ENCODE measurements at places on chromosomes 6 and 20.

DNA sequence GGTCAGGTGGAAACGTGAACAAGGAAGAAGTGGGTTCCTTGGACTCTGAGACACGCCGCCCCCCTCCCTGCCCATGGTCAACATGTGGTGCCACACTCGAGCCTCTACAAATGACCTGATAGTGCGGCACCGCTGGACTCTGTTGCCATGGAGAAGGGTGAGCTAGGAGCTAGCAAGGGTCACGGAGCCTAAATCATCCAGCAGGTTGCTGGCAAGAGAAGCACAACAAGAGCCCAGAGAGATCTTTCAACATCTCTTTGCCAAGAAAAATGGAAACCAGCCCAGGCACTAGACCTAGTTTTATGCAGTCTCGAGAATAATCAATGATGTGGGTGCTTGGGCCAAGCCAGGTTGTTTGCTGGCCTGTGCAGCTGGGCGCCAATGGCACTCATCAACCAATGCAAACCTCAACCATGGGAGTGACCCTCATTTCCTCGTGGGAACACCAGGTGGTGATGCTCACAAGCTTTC lies 69.5 kb downstream of the NOL4L start:
- H3K36me3 ChIP-seq: peaks cover 30% of the 10 kb centered on the region
- no peaks in the 10 kb centered on the region for H3K27me3 ChIP-seq
- H3K4me1 ChIP-seq: peaks cover 51% of the 10 kb centered on the region
- DNase-seq: no peak
- no peak overlapping the region for H3K4me3 ChIP-seq

DNA sequence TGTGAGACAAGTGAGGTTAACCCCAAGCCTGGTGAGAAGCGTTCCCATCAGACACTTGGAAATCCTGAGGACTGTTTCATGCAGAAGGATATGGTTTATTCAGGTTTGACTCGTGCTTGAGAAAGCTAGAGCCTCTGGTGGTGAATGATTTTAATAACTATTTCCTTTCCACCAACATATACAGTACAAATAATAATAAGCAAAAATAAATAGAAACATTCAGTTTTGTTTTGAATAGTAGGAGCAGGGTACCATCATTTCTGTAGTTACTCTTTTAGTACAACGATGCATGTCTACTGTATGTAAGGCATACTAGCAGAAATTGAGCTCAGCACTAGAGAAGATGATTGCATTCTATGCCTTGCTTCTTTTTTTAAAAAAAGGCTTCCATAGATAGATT lies 33.5 kb downstream of the PLG start:
- no peak overlapping the region for H3K27ac ChIP-seq
- no peak for DNase-seq
- no peaks in the 10 kb centered on the region for H3K36me3 ChIP-seq
- no peaks in the 10 kb centered on the region for H3K4me1 ChIP-seq
- no peaks in the 10 kb centered on the region for H3K27me3 ChIP-seq

GRCh38 chr20:48864254-48864653 lies 36.5 kb upstream of the PREX1 start:
- H3K27ac ChIP-seq: no peak overlapping the region
- H3K4me3 ChIP-seq: no peak overlapping the region
- DNase-seq: no peak
- no peaks in the 10 kb centered on the region for H3K36me3 ChIP-seq

DNA sequence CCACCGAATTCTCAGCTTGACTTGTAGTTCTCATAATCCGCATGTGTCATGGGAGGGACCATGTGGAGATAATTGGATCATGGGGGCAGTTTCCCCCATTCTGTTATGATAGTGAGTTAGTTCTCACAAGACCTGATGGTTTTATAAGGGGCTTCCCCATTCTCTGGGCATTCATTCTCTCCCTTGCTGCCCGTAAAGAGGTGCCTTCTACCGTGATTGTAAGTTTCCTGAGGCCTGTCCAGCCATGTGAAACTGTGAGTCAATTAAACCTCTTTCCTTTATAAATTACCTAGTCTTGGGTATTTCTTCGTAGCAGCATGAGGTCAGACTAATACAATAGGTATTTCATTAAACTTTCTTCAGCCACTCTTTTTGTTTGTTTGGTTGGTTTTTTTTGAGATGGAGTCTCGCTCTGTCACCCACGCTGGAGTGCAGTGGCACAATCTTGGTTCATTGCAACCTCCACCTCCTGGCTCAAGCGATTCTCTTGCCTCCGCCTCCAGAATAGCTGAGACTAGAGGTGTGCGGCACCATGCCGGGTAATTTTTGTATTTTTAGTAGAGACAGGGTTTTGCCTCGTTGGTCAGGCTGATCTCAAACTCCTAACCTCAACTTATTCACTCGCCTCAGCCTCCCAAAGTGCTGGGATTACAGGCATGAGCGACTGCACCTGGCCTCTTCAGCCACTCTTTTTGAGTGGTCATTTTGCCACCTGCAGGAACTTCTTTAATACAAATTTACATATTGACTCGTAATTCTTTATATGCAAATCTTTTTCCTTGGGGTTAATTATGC lies 36.3 kb downstream of the GSTA2 start:
- H3K4me1 ChIP-seq: no peaks in the 10 kb centered on the region
- no peak for DNase-seq
- H3K27ac ChIP-seq: no peak overlapping the region
- H3K4me3 ChIP-seq: no peak overlapping the region

DNA sequence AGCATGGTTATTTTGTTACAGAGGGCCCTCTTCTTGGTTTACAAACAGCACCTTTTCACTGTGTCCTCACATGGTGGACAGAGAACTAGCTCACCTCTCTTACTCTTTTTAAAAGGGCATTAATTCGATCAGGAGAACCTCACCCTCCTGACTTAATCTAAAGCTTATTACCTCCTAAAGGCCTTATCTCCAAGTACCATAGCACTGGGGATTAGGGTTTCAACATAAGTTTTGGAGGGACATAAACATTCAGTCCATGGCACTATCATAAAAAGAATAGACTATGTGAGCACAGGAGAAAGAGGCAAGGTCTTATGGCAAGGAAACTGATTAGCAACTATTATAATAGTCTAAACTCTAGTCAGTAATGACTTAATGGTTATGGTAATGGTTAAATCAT lies 736.2 kb upstream of the ADGRB3 start:
- H3K27me3 ChIP-seq: no peaks in the 10 kb centered on the region
- H3K4me1 ChIP-seq: no peaks in the 10 kb centered on the region
- DNase-seq: no peak
- no peak overlapping the region for H3K4me3 ChIP-seq
- H3K36me3 ChIP-seq: no peaks in the 10 kb centered on the region
- H3K27ac ChIP-seq: no peak overlapping the region

DNA sequence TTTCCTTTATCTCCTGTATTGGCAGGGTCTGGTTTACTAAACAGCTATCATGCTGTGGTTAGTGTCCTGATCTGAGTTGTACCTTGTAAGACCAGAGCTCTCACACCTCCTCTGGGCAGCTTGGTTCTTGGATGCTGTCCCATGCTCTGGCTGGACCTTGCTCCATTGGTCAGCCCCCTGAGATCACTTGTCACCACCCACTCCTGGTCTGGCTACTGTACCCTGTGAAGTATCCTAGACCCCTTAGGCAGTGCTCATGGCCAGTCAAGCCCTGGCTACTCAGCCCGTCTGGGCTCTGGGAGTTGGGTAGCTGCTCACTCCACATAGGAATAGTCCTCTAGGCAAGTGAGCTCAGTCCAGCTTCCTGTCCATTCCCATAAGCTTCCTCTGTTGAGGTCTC lies 31.1 kb downstream of the ADGRF4 start:
- no peak overlapping the region for H3K4me3 ChIP-seq
- peaks cover 9% of the 10 kb centered on the region for H3K4me1 ChIP-seq
- DNase-seq: no peak
- peak overlapping the region; percentile 18 for H3K27ac ChIP-seq
- H3K36me3 ChIP-seq: no peaks in the 10 kb centered on the region

DNA sequence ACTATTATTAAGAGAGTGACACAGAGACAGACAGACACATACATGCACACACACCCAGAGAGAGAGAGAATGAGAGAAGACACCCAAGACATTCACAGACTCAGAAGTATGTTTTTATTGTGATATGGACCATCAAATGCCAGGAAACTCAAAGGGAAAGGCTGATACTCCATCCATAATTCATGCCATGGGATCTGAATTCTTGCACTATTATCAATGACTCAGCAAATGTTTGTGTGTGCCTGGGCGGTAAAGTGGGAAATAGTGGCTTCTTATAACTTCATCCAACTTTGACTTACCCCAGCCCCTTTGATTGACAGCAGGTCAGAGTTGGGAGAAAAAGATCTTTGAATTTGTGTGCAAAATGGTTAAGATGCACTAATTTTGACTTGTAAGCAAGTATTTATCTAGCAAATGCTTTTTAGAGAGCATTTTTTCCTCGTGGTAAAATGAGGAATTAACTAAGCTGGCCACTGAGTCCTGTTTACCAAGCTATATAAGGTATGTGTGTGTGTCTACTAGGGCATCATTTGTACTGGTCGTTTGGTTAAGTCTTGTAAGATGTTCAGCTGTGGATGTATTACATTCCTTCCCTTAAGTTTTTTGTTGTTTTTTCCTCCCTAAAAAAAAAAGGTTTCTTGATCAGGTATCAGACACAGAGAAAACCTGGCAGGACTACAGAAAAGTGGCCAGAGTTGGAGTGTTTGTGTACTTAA lies 3.0 kb upstream of the CCN2 start:
- H3K4me1 ChIP-seq: peaks cover 5% of the 10 kb centered on the region
- H3K36me3 ChIP-seq: no peaks in the 10 kb centered on the region
- no peak overlapping the region for H3K4me3 ChIP-seq
- peaks cover 63% of the 10 kb centered on the region for H3K27me3 ChIP-seq
- no peak overlapping the region for H3K27ac ChIP-seq

DNA sequence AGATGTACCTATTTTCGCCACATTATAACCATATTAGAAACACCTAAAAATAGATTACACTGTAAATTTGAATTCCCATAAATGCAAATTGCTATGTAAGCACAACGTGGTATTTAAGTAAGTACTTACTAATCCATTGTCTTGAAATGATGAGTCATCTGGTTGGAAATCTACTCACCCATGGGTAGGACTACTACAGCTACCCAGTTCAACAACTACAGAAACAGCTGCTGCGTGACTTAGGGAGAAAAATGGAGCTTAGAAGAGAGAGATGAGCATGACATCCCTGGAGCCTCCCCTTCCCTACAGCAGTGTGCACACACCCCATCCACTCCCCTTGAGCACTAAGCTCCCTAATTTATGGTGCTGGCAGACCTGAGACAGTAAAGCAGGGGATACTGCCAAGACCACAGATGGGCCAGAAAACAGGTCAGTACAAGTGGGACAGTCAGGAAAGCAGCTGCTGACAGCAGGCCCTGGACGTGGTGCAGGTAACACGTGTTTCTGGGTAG lies 26.9 kb downstream of the RRAGD start:
- H3K4me3 ChIP-seq: no peak overlapping the region
- H3K4me1 ChIP-seq: peaks cover 4% of the 10 kb centered on the region
- DNase-seq: no peak
- H3K36me3 ChIP-seq: peaks cover 2% of the 10 kb centered on the region
- H3K27me3 ChIP-seq: peaks cover 4% of the 10 kb centered on the region

DNA sequence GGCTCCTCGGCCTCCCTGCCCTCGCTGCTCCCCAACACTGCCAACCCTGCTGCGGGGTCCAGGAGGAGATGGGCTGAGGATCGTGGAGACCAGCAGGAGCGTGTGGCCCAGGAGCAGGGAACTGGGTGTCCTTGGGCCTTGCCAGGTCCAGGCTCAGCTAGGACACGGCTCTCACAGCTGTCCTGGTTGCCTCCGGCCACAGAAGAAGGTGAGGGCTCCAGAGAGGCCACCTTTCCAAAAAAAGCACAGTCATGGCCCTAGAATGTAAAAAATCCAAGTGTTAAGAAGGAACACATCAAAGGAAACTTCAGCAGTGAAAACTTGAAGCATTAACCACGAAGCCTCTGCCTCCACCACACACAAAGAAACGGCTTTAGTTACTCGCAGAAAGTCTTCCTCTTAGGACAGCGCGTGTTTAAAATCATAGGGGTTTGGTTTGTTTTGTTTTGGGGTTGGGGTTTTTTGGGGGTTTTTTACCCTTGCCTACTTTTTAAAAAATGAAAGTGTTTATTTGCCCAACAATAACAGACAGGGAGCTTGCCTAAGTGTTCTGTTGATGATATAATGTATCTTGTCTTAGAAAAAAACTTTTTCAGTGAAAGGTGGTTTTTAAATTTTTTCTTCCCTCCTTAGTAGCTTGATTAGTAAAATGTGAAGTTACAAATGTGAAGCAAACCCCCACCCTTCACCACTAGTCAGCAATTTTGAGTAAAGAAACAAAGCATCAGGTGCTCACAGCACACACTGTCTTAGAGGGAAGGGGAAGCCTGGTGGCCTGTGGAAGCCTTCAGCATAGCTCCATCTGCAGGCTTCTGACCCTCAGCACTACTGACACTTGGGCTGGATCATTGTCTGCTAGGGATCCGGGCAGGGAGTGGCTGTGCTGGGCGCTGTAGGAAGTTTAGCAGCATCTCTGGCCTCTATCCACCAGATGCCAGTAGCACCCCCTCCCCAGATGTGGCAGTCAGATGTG lies 60.0 kb downstream of the PTPN1 start:
- no peaks in the 10 kb centered on the region for H3K27me3 ChIP-seq
- H3K27ac ChIP-seq: peak overlapping the region; percentile 75
- H3K4me3 ChIP-seq: peak overlapping the region; percentile 47
- H3K36me3 ChIP-seq: peaks cover 24% of the 10 kb centered on the region
- DNase-seq: no peak

- peaks cover 4% of the 10 kb centered on the region for H3K4me1 ChIP-seq
- H3K4me3 ChIP-seq: no peak overlapping the region
- no peak for DNase-seq
- no peak overlapping the region for H3K27ac ChIP-seq
- H3K27me3 ChIP-seq: peaks cover 6% of the 10 kb centered on the region
Measured at GRCh38 chr6:37085198-37085597, 79.7 kb downstream of the FGD2 start.

DNA sequence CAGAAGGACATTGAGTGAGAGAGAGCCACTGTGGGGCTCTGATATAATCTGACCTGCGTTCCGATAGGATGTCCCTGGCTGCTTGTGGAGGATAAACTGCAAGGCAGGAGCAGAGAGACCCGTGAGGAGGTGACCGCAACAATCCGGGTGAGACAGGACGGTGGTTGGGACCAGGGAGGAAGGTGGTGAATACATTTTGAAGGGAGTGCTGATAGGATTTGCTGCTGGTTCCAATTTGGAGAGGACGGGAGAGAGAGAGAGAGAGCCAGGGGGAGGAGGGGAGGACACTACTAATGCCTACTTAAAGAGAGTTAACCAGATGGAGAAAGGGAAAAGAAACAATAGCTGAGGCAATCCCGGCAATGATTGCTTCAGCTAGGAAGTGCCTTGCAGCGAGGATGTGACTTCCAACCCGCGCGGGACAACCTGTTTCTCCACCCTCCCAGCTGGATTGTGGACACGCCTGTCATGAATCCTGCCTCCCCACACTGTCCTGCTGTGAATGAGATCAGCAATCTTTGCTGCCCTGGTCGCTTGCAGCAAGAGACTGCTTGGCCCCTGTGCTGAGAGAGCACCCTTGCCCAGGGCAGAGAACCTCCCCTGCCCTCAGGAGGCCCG lies 199.0 kb upstream of the KCNG1 start:
- peaks cover 11% of the 10 kb centered on the region for H3K4me1 ChIP-seq
- DNase-seq: no peak
- H3K4me3 ChIP-seq: no peak overlapping the region
- no peak overlapping the region for H3K27ac ChIP-seq

- DNase-seq: no peak
- H3K4me3 ChIP-seq: peak overlapping the region; percentile 32
- no peaks in the 10 kb centered on the region for H3K36me3 ChIP-seq
- peaks cover 11% of the 10 kb centered on the region for H3K4me1 ChIP-seq
- no peak overlapping the region for H3K27ac ChIP-seq
Measured at GRCh38 chr6:133242637-133243585, 1.8 kb downstream of the EYA4 start.

All from activated naive CD8-positive, alpha-beta T cell treated with anti-CD3 and anti-CD28 coated beads, Interleukin-2, amount 10 ng/mL, durations not matched to agents 7 days and 5 days (primary cell).